ENCODE measurements at places on chromosomes 5 and 9.

DNA sequence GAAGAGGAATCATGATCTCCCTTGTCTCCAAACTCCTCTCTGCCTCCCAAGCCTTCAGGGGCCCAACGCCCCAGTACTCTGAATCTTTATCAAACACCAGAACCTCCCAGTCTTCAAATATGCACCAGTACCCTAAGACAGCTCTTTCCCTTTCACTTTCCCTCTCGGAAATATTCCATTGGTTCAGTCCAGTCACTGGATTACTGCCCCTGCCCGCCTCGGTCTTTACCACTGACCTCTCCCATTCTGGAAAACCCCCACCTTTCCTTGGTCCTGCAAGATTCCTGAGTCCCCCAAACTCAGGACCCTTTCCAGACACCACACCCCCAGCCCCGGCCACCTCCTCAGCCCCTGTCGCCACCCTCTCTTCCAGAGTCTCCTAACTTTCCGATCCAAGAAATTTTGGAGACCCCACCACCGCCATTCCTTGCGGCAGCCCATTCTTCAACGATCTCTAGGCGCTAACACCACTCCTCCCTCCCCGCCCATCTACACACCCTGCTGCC, 674 bp downstream of the C5orf15 start:
- peak; percentile 36 for DNase-seq

DNA sequence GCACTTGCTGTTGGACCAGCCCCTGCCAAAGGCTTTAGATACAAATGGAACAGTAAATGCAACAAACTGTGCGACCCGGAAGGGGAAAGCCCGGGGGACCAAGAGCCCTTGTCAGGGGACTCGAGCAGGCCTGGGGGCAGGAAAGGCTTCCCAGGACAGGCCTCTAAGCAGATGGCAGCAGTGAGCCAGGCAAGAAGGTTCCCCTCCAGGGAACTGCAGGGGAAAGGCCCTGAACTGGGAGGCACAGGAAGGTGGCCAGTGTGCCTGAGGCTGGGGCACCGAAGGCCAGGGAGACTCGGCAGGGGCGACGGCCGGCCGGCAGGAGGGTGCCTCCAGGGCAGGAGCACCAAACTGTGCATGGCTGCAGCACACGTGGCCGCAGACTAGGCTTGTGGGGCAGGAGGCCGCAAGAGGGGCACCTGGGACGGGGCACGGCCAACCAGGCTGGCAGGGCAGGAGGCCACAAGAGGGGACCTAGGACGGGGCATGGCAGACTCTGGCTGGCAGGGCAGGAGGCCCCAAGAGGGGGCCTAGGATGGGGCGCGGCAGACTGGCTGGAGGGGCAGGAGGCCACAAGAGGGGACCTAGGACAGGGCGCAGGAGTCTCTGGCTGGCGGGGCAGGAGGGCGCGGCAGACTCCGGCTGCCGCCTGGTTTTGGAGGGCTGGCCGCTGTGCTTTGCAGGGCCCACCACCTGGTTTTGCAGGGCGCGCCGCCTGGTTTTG, 10.0 kb downstream of the VAV2 start:
- no peak for DNase-seq

GRCh38 chr5:13660072-13660471, 284.4 kb downstream of the DNAH5 start:
- no peak for DNase-seq

- DNase-seq, result no peak
These were observed 28.1 kb upstream of the ADAMTS2 start for GRCh38 chr5:179373101-179373934.

- peak; percentile 56 for DNase-seq
These were observed 21.1 kb downstream of the VCP start for GRCh38 chr9:35051069-35051967.

- DNase-seq, result no peak
These were observed 56.3 kb downstream of the CRB2 start for GRCh38 chr9:123412171-123412820.

GRCh38 chr5:133706506-133707430, 94.4 kb upstream of the FSTL4 start:
- DNase-seq, result no peak
